Substantia nigra (tissue), 51 donors: ENCODE measurements at places on chromosomes 7 and 10.

DNA sequence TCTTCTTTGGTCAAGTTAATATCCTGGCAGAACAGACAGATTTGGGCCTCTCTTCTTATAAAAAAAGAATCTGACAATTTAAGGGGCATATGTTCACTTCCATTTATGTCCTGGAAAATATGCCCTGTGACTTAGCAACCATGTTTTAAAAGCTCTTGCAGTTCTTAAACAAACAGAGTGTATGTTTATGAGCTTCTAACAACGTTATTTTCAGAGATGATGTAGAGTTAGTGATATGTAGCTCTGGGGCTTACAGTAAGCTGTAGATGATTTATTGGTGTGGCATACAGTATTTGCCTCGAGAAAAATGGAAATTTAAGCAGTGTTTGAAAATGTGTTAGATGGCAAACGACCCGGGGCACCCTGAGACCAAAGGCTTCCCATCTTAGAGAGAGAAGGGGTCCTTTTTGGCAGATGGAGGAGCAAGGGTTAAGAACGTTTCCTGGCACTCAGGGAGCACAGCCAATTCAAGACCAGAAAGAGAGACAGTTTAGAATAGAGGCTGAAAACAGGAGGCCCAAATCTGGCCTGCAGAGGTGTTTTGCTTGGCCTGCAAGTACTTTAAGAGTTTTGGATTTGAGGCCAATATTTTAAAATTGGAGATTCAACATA, 397.5 kb downstream of the KCNMA1 start:
- no peak for DNase-seq

- DNase-seq, result no peak
Measured at GRCh38 chr10:125722811-125723210, 3.3 kb downstream of the EDRF1 start.

GRCh38 chr10:130575756-130576285, 439.6 kb downstream of the GLRX3 start:
- no peak for DNase-seq

GRCh38 chr7:107701191-107701590, 40.6 kb downstream of the SLC26A4 start:
- no peak for DNase-seq

GRCh38 chr7:50662041-50662694, 97.0 kb upstream of the DDC start:
- no peak for DNase-seq

DNA sequence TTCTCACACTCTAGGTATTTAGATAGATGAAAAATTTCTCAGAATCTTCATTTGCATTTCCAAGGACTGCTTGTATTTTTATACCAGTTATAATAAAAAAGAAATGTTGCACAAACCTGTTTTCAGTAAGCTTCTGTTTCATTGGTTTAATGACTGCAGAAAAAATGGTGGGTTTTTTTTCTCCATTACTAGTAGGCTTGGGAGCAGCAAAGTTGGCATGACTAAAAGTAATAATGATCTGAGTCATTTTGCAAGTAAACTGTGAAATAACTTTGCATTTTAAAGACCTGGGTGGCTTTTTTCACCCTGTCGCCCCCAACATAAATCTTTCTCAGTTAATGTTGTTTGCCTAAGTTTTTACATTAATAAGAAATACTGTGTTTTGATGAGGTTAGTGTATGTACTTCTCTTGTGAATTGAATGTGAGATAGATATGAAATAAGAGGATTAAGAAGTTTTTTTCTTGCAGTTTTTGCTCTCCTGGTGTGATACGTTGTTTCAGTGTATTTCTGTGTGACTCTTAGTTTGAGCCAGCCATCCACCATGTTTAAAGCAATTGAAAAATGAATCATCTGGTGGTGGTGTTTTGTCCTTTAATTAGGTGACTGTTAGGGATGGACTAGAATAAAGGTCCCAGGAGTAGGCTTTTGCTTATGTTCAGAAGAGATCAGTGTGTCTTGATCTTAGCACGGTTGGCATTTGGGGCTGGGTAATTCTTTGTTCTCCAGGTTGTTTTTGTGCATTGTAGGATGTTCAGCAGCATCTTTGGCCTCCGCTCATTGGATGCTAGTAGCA, 1.8 kb downstream of the GNAI1 start:
- DNase-seq, result no peak

DNA sequence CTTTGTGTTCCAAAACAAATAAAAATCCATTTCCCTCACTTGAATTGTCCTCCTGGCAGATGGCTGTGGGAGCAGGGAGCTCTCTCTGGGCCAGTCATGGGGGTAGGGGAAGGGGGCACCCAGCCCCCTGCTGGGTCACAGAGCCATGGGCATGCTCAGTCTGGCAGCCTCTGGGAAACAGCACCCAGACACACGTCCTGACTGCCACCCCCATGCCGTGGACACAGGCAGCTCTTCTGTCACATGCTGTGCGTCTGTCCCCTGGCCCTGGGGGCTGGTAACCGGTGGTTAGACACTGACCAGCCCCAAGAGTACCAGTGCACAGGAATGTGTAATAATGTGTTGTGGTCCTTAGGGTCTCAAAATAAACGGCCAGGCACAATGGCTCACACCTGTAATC, 47.0 kb downstream of the RASGEF1A start:
- no peak for DNase-seq

DNA sequence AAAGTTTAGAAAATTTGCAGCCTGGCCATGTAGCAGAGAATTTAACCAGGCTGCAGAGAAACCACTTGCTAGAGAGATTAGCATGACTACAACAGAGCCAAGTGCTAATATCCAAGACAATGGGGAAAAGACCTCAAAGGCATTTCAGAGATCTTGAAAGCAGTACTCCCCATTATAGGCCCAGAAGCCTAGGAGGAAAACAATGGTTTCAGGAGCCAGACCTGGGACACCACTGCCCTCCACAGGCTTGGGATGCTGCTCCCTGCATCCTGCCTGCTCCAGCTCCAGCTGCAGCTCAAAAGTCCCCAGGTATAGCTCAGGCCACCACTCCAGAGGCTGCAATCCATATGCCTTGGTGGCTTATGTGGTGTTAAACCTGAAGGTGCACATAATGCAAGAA, 101.5 kb upstream of the TMEM72 start:
- no peak for DNase-seq
